ENCODE measurements at places on chromosomes 7 and 10. TPM values are rescaled to one million over a fixed set of nuclear protein-coding genes. Genes with fewer than 3 reads are reported as not detected.

DNA sequence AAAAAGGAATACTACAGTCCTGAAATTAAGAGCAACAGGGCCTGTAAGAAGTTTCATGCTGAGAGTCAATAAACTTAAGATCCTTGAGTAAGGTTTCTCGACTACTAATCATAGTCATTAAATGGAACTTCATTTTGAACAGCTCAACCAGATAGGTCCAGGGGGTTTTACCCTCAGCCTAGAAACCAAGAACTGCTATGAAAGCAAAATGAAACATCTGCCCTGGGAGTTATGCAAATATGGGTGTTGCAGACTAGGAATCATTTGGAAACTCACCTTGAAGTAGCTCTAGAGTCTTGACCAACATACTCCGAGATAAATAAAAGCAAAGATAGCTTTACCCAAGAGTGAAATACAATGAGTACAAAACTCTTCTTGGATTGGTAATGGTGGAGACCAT is 128.0 kb downstream of the HGF start:
- no peak for DNase-seq

DNA sequence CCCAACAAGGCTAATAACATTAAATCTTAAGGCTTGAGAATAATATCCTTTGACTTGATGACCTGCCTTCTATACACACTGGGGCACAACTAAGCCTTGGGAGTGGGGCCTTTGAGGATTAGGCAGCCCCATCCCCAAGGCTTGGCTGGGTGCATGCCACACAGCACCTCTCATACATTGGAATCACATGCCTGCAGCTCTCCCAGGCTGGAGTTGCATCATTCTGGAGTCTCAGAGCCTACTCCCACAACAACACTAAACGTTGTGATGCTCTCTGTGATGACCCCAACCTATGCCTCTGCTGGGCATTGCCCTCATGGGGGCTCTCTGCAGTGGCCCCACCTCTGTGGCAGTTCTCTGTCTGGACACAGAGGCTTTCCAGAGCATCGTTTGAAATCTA is 31.9 kb upstream of the SGCE start:
- DNase-seq: no peak

DNA sequence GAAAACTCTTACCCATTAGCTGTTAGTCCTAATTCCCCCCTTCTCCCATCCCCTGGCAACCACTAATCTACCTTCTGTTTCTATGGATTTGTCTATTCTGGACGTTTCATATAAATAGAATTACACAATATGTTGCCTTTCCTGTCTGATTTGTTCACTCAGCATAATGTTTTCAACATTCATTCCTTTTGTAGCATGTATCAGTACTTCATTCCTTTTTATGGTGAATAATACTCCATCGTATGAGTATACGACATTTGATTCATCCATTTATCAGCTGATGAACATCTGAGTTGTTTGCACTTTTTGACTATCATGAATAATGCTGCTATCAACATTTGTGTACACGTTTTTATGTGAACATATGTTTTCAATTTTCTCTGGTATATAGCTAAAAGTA is 4.4 kb upstream of the FRAT1 start:
- no peak for DNase-seq

The FAM25A gene
- total RNA-seq: not detected

The NKX2-3 gene
- total RNA-seq: not detected

The GARS1 gene
- total RNA-seq: 216 TPM

The IGFBP3 gene
- 5.6 TPM for total RNA-seq

Measured in H7 (cell line).